ENCODE measurements at places on chromosomes 3 and 15.
A peak's percentile ranks its signal among the peaks of the same experiment; 100 is the strongest.

DNA sequence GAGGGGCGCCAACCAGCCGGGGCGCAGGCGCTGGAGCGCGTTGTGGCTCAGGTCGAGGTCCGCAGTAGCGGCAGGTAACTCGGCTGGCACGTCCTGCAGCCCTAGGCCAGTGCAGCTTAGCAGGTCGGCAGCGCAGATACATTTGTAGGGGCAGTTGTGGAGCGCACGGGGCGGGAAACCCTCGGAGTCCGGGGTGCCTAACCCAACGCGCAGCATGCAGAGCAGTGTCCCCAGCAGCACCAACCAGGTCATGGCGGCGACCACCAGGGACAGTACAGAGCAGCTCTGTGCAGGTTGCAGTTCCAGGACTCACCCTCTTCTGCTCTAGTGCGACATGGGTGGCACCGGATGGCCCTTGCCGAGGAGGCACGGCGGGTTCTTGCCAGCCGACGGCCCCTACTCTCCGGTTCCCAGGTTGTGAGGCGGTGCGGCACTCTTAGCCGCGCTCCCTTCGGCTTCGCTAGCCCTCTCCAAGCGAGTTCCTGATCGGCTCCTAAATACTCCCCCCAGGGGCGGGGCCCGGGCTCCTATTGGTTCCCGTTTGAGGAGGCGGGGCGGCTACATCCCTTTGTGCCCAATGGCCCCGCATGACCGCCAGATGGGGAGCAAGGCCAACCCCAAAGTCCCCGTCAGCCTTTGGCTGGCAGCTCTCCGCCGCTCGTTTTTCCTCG lies at the start of gene AMIGO3:
Gene AMIGO3, minus strand, starts transcription at position 471 of the 671 bp plus-strand sequence. Its CDS starts 219 bp downstream, at position 252.
- peak; percentile 94 for DNase-seq

- DNase-seq: no peak
Measured at GRCh38 chr15:26572602-26573350, 200.1 kb downstream of the GABRB3 start.

GRCh38 chr3:161567577-161568361 lies 71.2 kb downstream of the OTOL1 start:
- DNase-seq: peak; percentile 70

DNA sequence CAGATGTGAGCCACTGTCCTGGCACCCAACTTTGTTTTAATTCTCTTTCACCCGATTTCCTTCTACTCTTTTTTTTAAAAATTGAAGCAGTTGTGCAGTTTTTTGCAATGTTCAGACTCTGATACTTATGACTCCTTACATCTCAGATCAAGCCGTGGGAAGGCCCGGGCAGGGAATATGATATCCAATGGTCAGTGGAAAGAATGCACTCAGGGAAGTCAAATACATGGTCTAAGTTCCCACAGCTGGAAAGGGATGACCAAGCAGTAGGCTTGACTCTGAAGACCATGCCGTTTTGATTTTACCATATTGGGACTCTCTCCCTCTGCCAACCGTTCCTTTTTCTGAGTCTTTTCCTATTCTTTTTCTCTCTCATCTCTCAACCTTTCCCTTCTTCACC lies 157.2 kb downstream of the RPLP1 start:
- DNase-seq: no peak

- DNase-seq: no peak
Measured at GRCh38 chr3:31620656-31621055, 87.9 kb downstream of the STT3B start.

GRCh38 chr15:91954292-91954691 lies 100.8 kb downstream of the SLCO3A1 start:
- no peak for DNase-seq

DNA sequence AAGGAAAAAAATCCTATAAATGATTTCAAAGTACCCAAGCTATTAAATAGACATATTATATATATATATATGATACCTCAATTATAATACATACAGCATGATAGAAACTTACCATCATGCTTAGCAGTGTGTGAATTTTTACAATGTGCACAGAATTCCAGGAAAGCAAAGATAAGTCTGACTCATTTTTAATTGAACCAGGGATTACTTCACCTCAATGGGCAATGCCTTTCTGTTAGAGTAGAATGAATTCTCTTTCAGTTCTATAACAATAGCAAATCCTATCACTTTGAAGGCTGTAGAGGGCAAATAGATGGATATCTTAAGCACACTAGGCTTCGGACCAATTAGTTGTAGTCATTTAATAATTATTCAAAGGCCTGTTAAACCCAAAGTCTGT lies 54.8 kb upstream of the P3H2 start:
- no peak for DNase-seq

GRCh38 chr3:58792921-58793451 lies 126.4 kb upstream of the FAM3D start:
- no peak for DNase-seq

GRCh38 chr3:126416943-126417342 lies 22.2 kb downstream of the CFAP100 start:
- no peak for DNase-seq

DNA sequence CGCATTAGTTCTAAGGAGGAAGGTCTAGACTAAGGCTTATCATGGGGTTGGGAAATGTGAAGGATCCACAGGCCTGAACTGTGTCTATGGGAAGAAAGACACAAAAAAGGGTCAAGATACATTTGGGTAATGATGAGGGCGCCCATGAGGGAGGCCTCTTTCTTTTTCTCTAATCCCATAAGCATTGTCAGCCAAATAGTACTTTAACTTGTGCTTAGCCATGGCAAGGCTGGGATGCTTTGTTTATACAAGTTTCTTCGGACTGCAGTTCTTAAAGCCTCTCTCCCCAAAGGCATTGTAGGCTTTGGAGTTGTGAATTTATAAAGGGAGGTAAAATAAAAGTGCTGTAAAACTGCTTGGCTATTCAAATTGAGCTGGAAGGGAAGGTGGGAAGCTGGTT lies 23.4 kb downstream of the ARMC8 start:
- DNase-seq: no peak

DNA sequence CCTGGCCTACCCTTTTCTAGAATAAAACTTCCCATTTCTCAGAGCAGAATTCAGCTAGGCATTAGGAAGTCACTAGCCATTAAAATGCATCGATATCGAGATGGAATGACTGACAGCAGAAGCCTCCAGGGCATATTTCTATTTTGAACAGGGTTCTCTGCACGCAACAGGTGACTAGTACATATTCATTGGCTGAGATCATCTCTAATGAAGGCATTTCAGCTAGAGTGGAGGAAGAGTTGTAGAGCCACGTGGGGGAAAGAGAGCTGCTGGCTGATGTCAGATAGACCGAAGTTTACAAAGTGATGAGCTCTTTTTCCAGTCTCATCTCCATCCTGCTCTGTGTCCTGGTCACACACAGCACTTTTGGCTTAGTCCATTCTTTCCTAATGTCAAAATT lies 7.5 kb downstream of the TMEM40 start:
- no peak for DNase-seq

DNA sequence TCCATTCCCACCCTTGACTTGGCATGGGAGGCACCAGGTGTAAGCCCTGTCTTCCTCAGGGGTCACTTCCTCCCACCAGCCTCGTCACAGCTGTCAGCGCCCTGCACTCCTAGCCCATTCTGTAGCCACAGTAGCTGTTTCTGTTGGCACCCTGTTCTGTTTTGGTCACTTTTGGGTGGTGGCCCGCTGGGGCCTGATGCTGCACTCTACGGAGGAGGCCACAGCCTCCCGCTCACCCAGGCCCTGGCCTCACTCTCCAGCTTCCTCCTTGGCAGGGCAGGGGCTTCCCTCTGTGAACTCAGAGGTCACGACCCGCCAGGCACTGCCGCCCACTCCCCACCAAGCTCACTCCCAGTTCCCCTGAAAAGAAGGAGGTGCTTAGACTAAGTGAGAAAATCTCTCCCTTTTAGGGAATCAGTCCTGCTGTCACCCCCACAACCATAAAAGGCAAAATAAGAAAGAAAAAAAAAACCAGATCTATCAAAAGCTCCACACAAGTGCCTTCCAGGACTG lies 68.4 kb downstream of the MGLL start:
- DNase-seq: no peak

DNA sequence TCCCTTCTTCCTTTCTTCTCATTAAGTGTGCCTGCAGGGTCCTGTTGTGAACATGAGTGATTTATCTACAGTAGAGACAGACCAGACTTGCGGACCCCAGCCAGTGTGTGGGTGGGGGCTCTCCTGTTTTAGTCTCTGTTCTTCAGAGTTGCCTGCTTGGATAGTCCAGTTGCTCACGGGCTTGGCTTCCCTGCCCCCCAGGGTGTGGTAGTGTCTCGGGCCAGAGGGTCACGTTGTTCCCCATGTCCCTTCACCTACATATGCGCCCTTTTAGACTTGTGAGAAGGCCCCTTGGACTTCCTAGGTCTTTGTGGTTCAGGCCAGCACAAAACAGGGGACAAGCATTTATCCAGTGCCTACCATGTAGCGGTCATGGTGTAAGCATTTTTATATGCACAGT lies 85.8 kb downstream of the AAGAB start:
- DNase-seq: no peak

DNA sequence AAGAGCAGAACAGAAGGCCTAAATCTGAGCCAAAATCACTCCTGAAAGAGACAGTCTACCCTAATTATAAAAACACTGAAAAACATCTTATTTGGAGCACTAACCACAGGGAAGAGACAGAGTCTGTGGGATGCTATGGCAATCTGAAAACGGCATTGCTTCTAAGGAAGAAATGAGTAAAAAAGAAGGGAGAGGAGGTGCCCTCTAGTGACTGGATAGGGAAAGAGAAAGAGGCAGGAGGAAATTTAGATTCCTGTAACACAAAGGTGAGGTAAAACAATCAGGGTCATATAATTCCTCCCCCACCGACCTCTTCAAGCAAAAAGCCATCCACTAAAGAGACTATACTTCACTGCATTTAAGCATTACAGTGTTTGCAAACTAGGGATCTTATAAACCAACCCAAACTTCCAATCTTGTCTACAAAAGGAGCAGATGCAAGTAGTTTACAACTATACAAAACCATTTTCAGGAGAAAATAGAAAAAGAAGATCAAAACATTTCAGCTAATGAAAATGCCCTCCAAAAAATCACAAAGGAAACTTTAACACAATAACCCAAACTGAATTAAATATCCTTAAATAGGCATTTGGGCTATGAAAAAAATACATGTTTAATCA lies 32.6 kb downstream of the HACD2 start:
- DNase-seq: peak; percentile 13

DNA sequence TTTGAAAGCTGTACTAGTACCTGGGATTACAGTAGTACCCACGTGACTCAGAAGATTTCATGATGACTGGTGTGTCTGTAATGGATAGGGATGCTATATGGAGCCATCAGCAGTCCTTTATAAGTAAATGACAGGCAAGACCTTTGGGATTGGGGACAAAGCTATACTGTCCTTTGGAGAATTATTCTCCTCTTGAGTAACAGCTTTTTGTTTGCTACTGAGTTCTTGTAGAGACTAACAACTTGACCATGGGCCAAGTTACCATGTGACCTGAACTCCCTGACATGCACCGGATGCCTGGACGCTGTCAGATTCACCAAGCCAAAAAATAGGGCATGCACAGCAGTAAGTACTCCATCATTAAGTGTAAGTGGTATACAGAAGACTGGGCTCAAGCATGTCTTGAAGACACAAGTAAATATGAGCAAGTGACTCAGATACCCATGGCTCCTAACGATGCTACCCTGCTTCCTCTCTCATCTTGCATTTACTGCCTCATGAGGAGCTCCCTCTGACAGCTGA lies 12.9 kb downstream of the SEC11A start:
- peak; percentile 85 for DNase-seq

DNA sequence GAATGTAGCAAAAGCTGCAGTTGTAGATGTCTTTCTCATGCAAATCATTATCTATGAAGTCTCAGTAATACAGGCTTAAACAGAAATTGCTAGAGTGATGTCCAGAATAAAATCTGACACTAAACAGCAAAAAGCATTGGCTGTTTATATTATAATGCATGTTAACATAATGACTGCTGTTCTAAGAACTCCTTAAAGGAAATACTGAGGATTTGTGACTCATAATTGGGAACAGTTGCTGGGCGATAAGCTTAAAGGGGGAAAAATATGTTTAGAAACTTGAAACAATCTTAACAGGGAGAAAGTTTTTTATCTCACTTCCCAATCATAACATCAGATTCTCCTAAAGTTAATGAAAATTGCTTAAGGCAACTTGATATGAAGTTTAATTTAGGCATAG lies 17.5 kb downstream of the TIPARP start:
- DNase-seq: peak; percentile 88

DNA sequence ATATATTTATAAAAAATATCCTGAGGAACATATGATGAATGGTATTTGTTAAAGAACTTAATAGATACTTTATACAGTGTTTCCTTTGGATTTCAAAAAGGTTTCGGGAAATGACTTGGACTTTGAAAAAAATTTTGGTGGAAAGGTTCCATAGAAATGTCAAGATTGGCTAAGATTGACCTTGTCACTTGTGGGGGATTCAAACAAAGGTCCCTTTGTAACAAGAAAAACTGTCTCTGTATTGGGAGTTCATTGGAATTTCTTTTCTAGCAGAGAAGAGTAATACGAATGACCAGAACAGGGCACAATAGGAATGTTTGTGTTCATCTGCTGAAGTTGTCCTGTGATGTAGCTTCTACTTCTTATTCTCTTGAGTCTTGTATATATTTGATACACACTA lies 43.2 kb downstream of the ARHGEF26 start:
- no peak for DNase-seq

DNA sequence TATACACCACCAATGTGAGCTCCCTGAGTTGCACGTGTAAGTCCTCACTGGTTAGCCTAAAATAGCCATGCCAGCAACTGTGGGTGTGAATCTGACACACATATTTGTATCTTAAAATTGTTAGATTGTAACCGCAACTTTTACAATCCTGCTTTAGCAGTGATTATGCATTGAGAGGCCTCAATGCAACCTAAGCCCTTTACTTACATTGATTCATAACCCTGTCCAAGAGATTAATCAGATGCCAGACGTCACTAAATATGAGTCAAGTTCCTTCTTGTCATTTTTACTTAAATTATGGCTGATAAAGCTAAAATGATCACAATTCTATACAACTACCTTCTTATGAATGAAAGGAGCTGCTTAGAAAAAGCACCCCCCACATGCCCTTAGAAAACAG lies 46.9 kb downstream of the IL17RD start:
- DNase-seq: no peak

DNA sequence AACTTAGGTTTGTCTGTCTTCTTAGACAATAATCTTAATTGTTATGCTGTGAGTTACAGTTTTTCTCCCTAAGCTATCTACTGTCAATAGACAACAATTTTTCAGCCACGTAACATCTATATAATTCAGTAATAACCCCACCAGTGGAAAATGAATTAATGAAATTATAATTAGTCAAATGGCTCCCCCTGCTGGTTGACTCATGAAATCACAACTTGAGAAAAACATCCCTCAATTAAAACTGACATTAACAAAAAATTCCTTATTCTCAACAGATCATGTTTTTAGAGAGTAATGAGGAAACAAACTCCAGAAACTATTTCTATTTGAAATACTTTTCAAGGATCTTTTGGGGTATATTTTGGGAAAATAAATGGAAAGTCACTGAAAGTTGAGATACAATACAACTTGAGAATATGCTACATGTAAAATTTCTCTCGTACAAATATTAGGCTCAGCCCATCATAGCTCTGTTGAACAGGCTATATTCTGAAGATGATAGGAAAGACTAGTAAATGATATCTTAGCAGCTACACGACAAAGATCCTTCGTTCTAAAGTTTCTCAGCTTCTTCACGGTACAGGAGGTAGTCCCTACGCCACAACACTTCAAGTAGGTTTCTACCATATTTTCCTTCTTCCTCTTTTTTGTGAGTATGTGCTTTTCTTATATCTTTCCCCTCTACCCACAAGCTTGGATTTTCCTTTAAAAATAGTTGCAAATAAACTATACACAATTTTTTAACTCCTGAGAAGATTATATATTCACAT lies 20.7 kb downstream of the PPP1R2 start:
- DNase-seq: peak; percentile 51
